NCI-H524 treated with DMSO at 0.1 percent for 48 hours (cell line): ENCODE measurements at places on chromosomes 6 and 20.

DNA sequence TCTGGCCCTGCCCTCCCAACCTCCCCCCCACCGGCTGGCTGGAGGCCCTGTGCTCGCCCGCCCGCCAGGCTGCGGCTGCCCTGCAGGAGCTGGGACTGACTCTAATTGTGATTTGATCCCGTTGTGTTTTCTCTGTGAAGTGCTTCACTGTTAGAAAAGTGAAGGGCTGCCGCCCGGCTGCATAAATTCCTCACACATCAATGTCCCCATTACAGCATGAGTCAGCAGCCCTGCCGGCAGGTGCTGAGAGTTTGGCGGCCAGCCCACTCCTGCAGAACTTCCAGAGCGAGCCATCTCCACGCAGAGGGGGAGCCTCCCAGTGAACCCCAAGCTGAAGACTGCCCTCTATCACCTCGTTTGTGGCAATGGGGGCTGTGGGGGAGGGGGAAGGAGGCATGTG, 137.9 kb downstream of the DLL1 start:
- no peak for DNase-seq

DNA sequence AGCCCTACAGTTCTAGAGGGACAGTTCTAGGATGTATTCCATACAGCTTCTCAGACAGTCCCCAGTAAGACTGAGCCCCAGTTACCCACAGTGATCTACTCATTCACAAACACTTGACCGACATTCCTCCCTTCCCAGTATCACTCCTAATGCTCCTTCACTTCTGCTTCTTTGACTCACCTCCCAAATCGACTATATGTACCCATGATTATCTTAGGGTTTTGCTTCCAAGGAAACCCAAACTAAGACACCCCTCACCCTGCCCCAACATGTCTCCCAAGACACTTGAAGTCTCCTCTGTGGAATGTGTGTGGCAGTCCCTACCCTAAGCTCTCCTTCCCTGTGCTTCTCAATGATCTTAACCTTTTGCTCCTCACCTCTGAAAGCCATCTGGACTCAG, 23.6 kb upstream of the TGM6 start:
- DNase-seq, result no peak

DNA sequence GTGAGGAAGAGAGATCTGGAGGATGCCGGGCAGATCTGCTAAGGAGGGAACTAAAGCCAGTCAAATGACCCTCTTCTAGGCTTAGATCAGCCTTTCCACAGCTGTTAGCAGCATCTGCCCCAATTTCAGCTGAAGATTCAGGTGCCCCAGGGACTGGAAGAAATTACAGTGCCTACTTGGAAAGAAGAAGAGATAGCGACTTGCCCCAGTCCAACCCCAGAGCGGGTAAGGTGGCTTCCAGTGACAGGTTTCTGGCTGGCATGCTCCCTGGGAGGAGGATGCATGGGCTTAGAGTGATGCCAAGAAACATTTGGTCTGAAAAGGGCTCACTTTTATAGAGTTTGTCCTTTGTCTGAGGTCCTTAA, 620 bp downstream of the TJAP1 start:
- DNase-seq, result peak; percentile 48

DNA sequence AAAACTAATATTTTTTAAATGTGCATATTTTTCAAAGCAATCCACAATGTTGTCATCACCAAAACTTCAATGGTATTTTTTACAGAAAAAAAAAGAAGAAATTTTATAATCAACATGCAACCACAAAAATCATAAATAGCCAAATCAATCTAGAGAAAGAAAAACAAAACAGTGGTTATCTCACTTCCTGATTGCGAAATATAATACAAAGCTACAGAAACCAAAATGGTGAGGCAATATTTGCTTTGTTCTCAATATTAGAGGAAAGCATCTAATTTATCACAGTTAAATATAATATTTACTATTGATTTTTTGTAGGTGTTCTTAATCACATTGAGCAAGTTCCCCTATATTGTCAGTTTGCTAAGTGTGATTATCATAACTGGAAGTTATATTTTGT, 720.7 kb upstream of the ADGRB3 start:
- no peak for DNase-seq

- no peak for DNase-seq
Observed at GRCh38 chr6:5695260-5696245, 311.2 kb downstream of the NRN1 start.

GRCh38 chr20:58515233-58516212, at the start of gene APCDD1L:
TSS of gene APCDD1L (minus strand) at chr20:58515399. CDS start at chr20:58514707, 692 bp downstream.
- DNase-seq, result no peak

GRCh38 chr6:73200735-73201134, 24.6 kb downstream of the KHDC1L start:
- DNase-seq, result no peak

GRCh38 chr6:88641178-88641903, 322.1 kb downstream of the RNGTT start:
- no peak for DNase-seq

- no peak for DNase-seq
Observed at GRCh38 chr6:117540670-117541069, 58.2 kb downstream of the DCBLD1 start.

DNA sequence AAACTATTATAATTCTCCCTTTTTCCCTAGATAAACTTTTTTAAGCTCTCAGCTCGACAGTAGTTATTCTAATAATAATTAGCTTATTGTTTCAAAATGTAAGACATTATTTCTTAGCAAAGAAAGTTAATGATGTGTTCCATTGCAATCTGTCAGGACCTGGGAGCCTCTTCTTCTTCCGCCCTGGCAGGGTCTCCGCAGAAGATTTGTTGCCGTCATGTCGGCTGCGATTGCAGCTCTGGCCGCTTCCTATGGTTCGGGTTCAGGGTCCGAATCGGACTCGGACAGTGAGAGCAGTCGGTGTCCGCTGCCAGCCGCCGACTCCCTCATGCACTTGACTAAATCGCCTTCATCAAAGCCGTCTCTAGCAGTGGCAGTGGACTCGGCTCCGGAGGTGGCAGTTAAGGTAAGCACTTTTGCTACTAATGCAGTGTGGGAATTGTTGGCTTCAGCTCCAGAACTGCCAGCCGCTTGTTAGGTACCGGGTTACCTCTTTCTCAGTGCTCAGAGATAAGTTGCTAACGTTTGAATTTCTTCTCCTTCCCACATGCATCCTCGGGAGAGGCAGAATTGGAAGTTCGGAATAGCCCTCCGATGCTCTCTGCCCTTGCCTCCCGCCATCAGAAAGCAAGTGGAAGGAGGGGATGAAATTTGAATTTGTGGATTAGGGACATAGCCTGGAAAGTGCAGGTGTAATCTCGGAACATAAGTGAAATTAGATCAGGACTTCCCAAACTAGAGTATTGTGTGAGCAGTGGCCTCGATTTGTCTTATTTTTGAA, at the start of gene CDC40:
Gene CDC40, plus strand, starts transcription at position 200 of the 781 bp plus-strand sequence. Its CDS starts 18 bp downstream, at position 218.
- no peak for DNase-seq

DNA sequence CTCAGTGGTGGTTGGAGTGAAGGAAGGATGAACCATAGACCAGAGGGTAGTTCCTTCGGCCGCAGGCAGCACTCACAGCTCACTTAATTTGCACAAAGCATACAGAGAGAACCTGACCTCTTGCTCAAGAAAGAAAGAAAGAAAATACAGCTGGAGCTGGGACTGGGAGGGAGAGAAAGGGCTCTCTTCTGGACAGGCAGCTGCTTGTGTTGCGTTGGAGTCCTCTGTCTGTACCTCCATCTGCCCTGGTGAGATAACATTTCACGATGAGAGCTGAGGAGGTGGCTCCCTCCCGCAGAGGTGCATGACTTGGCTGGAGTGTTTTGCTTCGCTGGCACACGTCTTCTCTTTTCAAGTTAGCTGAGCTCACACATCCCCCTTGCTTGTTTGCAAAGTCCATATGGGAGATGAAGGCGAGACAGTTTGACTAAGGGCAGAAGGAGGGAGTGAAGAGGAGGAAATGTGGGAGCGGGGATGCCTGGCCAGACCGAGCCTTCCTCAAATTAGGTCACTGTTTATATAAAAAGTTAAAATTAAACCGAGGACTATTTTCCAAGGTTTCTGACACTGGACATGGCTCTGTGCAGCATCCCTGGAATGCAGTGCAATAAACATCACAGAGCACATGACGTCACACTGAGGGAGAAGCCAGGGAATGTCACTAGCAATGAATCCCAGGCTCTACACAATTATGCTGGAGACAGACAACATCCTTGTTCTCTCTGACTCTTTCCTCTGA, 359.4 kb downstream of the CD83 start:
- DNase-seq, result peak; percentile 46

DNA sequence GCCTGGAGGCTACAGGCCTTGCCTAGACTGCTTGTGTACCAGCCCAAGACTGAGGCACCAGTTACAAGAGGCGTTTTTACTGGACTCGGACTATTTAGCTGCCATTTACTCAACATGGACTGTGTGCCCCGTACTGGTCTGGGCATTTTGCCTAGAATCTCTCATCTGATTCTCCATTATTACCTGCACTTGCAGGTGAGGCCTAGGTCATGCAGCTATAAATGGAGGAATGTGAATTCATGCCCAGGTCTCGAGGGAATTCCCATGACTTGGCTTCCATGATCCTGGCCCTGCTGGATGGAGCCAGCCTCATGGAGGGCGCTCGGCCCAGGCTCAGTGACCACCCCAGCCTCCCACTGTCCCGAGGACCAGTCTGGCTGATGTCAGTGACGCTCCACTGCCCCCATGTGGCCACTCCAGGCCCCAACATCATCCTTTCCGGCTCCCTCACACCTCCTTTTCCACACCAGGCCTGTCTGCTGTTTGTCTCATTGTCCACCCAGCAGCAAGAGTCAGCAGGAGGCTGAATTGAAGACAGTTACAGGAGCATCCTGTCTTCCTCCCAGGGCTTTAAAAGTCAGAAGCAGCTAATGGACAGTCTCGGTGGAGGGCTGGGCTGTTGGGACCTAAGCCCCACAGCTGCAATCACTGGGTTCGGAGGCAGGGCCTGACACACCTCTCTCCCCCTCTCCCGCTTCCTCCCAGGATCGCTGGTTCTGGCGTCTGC, 8.7 kb downstream of the MMP24OS start:
- DNase-seq, result no peak

- no peak for DNase-seq
Observed at GRCh38 chr6:139407718-139408222, 33.3 kb upstream of the CITED2 start.

GRCh38 chr20:8118760-8119159, 13.3 kb upstream of the PLCB1 start:
- DNase-seq, result no peak

- DNase-seq, result peak; percentile 57
Observed at GRCh38 chr6:137589067-137589848, 95.1 kb upstream of the OLIG3 start.

GRCh38 chr6:103723438-103724322, 1136.0 kb downstream of the HACE1 start:
- DNase-seq, result no peak

DNA sequence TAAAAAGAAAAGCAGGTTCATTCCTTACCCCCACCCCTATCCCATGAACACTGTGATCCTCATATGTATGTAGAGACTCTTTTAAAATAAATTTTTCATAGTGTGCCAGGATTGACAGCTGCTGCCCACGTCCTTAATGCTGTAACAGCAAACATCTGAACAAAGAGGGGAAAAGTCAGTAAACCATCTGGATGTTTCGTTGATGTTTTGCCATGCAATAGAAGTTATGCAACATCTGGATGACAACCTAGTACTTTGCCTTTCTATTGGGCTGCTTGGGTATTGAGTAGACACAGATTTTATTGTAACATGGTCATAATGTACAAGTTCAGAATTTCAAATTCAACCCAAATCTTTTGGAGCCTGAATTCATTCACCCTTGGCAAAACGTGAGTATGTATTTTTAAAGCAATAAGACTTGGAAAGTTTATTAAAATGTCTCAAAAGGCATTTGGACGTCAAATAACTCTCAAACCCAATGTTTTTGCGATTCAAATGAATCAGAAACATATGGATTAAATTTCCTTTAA, 500.3 kb downstream of the DHX35 start:
- no peak for DNase-seq

DNA sequence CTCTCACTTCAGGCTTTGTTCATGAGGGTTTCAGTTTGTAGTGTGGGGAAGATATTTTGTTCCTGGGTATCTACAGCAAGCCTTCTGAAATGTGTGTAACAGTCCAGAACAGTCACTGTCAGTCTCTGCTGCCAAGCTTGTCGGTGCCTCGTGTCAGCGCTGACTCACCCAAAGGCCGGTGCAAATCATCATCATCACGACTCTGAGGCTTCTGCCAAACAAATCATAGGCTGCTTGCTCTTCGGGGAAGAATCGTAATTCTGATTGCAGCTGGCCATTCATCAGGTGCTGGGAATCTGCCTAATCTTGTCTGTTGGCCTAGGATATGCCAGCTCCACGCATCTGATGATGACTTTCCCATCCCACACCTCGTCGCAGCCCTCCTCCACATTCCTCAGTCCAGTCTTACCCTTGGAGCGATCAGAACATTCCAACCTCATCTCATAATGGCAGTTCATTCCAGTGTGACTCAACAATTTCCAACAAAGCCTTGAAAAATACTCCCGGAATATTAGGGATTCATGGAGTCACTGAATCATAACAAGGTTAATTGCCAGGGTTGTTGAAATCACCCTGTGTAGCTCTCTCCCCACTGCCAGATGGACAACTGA, 40.9 kb downstream of the ALDH8A1 start:
- DNase-seq, result no peak

GRCh38 chr6:147157930-147158329, 46.3 kb upstream of the STXBP5 start:
- no peak for DNase-seq

DNA sequence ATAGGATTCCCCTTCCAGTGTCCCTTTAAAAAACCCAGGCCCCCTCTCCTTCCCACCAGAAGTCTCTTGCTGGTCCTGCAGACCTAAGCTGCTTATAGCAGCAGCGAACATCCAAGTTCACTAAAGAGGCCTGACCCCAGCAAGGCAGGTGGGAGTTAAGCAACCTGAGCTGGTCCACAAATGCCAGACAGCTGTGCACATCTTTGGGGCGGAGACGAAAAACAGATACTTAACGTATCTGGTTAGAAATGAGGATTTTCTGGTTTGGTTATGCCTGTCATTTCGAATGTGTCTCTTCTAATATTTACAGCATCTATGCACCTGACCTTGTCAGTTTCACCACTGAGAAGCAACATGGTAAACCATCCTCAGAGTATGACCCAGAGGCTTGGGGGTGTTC, 87.8 kb downstream of the SLC2A10 start:
- peak; percentile 69 for DNase-seq

DNA sequence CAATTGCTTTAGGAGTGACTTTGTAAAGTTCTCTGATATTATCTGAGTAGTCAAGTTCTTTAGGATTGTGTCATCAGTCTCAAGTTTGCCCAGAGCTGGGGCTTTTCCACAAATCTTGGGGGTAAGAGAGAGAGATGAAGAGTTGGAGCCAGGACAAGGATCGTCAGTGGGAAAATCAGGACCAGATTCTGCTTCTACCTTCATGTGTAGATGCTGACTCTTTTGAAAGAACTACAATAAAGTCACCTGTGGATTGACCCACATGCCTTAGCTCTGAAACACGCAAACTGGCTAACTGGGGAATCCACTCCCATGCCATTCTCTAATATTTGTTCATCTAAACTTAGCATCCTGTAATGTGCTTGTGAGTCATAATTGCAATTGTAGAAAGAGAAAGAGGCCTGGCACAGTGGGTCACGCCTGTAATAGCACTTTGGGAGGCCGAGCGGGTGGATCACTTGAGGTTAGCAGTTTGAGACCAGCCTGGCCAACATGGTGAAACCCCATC, 15.6 kb upstream of the BICRAL start:
- DNase-seq, result no peak
